ENCODE measurements at places on chromosomes 2 and 18. TPM values are rescaled to one million over a fixed set of nuclear protein-coding genes. Genes with fewer than 3 reads are reported as not detected.

DNA sequence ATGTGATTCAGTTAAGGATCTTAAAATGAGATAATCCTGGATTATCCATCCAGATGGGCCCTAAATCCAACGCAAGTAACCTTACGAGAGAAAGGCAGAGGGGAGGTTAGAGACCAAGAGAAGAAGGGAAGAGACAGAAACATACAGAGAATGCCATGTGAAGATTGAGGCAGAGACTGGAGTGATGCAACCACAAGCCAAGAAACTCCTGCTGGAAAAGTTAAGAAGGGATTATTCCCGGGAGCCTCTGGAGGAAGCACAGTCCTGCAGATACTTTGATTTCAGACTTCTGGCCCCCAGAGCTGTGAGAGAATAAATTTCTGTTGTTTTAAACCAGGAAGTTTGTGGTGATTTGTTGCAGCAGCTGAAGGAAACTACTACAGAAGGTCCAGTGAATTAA lies 992.7 kb downstream of the BCL11A start:
- H3K4me3 ChIP-seq: no peak overlapping the region
- no peaks in the 10 kb centered on the region for H3K27me3 ChIP-seq
- DNase-seq: no peak
- no peak overlapping the region for H3K27ac ChIP-seq

DNA sequence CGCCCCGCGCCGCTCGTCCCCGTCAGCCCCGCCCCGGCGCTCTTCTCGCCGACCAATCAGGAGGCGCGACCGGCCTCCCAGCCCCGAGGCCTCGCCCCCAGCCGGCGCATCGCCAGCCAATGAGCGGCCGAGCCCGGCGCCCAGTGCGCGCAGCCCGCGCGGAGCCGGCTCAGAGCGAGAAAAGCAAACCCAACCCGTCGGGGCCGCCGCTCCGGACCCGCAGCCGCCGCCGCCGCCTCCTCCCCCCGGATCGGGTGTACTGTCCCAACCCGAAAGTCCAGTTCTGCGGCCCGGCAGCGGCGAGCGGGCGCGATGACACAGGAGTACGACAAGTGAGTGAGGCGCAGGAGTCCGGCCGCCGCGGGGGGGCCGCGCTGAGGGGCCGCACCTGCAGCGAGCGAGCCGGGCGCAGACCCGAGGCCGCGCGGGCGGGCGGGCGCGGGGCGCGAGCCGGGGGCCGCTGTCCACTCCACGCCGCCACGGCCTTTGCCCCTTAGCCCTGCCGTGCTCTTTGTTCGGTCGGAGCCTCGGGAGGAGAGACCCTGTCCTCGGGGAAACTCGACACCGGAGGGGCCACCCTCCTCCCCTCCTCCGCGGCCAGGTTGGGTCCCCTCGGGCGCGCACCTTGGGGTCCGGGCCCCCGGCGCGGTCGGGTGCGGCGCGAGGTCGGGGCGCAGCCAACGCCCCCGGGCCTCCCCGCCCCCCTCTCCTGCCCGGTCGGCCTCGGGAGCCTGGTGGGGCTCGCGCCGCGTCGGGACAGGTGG lies at the start of gene GRHL1:
TSS of gene GRHL1 (plus strand) at position 172 of the 764 bp plus-strand sequence. CDS start at position 313, 141 bp downstream.
- DNase-seq: peak; percentile 93
- H3K27ac ChIP-seq: peak within 1 kb of the TSS; percentile 94
- H3K27me3 ChIP-seq: no peaks in the 10 kb centered on the region
- H3K4me3 ChIP-seq: peak within 1 kb of the TSS; percentile 71

DNA sequence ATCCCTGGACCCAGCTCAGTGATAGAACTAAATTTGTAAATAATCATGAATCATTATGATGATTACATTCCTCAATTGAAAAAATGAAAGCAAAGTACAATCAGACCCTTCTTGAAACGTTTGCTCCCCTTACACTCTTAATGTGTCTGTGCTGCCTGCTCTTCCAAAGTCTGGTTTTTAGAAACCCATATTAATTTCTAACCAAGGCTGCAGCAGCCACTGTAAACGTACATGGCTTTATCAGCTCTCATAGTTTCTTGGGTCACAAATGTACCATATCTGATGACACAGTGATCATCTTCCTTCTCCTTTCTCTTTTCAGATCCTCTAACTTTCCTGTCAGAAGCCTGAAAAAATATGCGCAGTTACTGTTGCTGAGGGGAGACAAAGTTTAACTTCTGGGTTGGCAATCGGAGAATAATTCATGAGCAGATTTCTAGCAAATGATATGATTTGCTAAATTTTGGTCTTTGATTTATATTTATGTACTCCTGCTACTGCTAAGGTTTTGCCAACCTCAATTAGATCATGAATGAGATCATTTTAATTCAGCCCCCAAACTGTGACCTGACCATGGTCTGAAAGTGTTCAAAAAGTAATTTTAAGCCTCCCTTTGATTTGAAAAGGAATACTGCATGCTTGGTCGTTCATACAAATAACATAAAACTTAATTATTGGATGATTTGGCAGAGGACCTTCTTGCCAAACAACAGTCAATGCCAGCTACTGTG lies 12.3 kb downstream of the ZEB2 start:
- H3K4me1 ChIP-seq: peaks cover 47% of the 10 kb centered on the region
- no peaks in the 10 kb centered on the region for H3K36me3 ChIP-seq

- H3K27ac ChIP-seq: peak overlapping the region; percentile 24
- H3K27me3 ChIP-seq: no peaks in the 10 kb centered on the region
- H3K36me3 ChIP-seq: no peaks in the 10 kb centered on the region
Measured at GRCh38 chr2:101983486-101983885, 8.3 kb upstream of the IL1R2 start.

DNA sequence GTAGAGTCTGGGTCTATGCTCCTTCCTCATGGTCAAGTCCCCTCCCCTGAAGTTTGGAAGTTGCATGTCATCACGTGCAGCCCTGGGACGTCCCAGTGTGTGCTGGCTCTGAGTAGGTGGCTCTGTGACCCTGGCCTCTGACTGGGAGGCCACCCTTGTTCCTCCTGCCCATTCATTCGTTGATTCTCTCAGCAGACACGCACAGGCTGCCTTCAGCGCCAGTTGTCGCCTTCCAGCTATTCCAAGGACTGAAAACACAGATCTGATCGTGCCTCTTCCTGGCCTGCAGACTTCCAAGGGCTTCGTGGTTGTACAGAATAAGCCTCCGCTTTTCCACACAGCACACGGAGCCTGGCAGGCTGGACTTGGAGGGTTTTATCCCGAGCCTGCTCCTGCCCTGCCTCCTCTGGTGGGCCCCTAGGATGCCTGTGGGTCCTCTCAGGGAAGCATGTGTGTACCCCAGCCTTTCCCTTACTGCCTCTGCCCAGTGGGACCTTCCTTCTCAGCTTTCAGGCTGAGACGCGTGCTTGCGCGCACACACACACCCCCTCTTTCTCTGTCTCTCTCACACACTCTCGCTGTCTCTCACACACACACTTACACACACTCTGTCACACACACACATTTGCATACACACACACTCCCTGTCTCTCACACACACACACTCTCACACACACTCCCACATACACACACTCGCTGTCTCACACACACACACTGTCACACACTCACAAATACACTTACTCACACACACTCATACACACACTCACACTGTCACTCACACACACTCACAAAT lies 17.7 kb downstream of the SH3BP4 start:
- peaks cover 21% of the 10 kb centered on the region for H3K4me1 ChIP-seq
- no peak overlapping the region for H3K4me3 ChIP-seq
- H3K36me3 ChIP-seq: no peaks in the 10 kb centered on the region
- H3K27ac ChIP-seq: peak overlapping the region; percentile 16

GRCh38 chr2:237673130-237674001 lies 46.0 kb downstream of the LRRFIP1 start:
- H3K36me3 ChIP-seq: no peaks in the 10 kb centered on the region
- peak overlapping the region; percentile 78 for H3K27ac ChIP-seq
- DNase-seq: peak; percentile 91
- H3K4me3 ChIP-seq: peak overlapping the region; percentile 44
- H3K27me3 ChIP-seq: no peaks in the 10 kb centered on the region

GRCh38 chr18:916562-916961 lies 11.9 kb downstream of the ADCYAP1 start:
- H3K27ac ChIP-seq: no peak overlapping the region
- no peaks in the 10 kb centered on the region for H3K36me3 ChIP-seq
- peaks cover 41% of the 10 kb centered on the region for H3K27me3 ChIP-seq
- no peaks in the 10 kb centered on the region for H3K4me1 ChIP-seq

DNA sequence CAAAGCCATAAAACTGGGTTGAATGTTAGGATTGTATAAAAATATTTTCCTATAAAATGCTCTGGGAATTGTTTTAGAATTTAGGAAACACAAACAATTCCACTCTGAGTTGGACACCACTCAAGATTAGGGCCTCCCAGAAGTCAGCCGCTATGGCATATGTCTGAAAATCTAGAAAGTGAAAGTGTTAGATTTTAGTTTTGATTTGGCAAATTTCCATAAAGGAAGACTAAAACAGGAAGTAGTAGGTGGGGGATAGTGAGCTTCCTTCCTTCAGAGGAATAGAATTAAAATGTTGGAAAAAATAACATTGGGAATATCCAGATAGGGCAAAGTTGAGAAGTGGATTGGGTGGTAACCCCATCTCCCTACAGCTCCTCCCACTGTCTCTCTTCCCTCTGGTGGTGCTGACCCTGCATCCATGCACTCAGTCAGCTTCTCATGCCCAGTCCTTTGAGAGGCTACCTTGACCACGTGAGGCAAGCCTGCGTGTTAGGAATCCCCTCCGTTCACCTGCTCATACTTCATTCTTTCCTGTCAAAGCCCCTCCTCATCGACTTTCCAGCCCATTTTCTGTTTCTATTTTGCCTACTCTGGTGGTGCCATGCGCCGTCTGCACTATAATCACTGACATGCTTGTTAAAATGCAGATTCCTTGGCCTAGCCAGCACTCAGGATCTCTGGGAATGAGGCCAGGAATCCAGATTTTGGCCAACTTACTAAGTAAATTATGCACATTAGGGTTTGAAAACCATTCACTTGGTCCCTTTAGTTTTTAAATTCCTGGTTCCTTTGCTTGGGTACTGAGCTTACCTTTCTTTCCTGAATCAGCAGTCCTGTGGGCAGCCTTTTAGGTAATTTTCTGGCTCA lies 83.5 kb downstream of the POLE4 start:
- DNase-seq: no peak
- peaks cover 9% of the 10 kb centered on the region for H3K4me1 ChIP-seq
- no peak overlapping the region for H3K27ac ChIP-seq
- H3K36me3 ChIP-seq: no peaks in the 10 kb centered on the region
- no peaks in the 10 kb centered on the region for H3K27me3 ChIP-seq

DNA sequence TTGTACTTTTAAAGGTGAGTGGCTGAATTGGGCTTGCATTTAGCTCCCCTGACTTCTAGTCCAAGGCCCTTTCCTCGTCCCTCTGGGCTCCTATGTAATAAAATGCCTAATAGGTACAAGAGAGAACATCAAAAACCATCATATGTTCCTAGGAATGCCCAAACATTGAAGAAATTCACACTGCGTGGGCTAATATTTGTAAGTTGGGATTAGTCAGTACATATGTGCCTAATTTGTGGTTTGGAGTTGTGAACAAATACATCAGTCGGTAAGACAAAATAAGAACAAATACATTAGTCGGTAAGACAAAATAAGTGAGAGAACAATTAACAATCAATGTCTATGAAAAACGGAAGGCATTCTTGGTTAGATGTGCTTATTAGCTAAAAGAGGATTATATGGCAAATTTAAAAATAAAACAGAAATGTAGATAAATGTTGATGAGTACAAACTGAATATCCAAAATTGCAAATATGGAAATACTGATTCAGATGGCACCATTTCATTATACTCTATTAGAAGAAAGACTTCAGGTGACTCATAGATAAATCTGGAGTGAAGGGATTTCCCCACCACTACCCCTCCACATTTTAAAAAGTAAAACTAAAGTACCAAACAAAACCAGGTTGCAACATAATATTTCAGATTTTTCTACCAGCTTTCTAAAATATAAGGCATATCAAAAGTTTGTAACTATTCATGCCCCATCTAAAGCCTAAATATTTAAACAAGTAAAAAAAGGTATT lies 325.4 kb downstream of the ZEB2 start:
- DNase-seq: no peak
- no peak overlapping the region for H3K4me3 ChIP-seq
- no peaks in the 10 kb centered on the region for H3K27me3 ChIP-seq
- H3K4me1 ChIP-seq: no peaks in the 10 kb centered on the region
- H3K36me3 ChIP-seq: no peaks in the 10 kb centered on the region
- H3K27ac ChIP-seq: no peak overlapping the region

- H3K4me1 ChIP-seq: peaks cover 51% of the 10 kb centered on the region
- H3K27ac ChIP-seq: peak overlapping the region; percentile 86
- no peaks in the 10 kb centered on the region for H3K27me3 ChIP-seq
- DNase-seq: no peak
- no peak overlapping the region for H3K4me3 ChIP-seq
Measured at GRCh38 chr2:69309351-69310110, 77.5 kb downstream of the GFPT1 start.

DNA sequence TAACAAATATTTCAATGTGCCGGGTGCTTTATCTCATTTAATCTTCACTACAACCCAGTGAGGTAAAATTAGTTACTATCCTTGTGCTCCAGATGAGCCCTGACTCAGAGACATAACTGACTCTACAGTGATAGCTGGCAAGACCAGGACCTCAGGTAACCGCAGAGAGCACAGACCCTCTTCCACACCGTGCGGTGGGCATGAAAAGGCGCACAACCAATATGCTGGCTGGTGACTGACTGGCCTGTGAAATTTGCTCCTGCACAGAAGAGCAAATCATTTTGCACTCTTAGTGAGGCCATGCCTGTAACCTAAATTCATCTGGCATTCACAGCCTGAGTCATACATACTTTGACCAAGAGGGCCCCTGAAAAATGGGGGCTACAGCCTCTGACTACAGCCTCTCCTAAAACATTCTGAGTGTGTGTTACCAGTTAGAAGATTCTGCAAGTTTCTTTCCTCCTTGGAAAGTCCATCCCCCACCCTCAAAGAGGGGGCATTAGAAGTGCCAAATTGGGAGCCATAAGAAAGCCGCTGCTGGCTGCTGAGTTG lies 22.4 kb upstream of the MSGN1 start:
- H3K4me3 ChIP-seq: no peak overlapping the region
- H3K27ac ChIP-seq: no peak overlapping the region
- no peaks in the 10 kb centered on the region for H3K36me3 ChIP-seq

GRCh38 chr2:129118296-129118695 lies 799.6 kb upstream of the HS6ST1 start:
- H3K36me3 ChIP-seq: no peaks in the 10 kb centered on the region
- no peaks in the 10 kb centered on the region for H3K4me1 ChIP-seq
- no peaks in the 10 kb centered on the region for H3K27me3 ChIP-seq

GRCh38 chr2:46943881-46944798 lies 28.5 kb upstream of the MCFD2 start:
- no peak overlapping the region for H3K4me3 ChIP-seq
- no peaks in the 10 kb centered on the region for H3K27me3 ChIP-seq
- H3K36me3 ChIP-seq: peaks cover 4% of the 10 kb centered on the region
- H3K4me1 ChIP-seq: peaks cover 38% of the 10 kb centered on the region
- DNase-seq: peak; percentile 16

- peaks cover 22% of the 10 kb centered on the region for H3K36me3 ChIP-seq
- H3K4me3 ChIP-seq: no peak overlapping the region
- no peak overlapping the region for H3K27ac ChIP-seq
- no peaks in the 10 kb centered on the region for H3K27me3 ChIP-seq
Measured at GRCh38 chr2:112006076-112006410, 49.0 kb upstream of the TMEM87B start.

The FSHR gene
- total RNA-seq: not detected

The RGPD5 gene
- total RNA-seq: 33.3 TPM

The PAX3 gene
- total RNA-seq: 13.8 TPM

The C2orf80 gene
- total RNA-seq: not detected

The ATP6V1C2 gene
- 142 TPM for total RNA-seq

The VWC2L gene
- not detected for total RNA-seq

The PJVK gene
- total RNA-seq: 3.1 TPM

The LRRTM1 gene
- 0.30 TPM for total RNA-seq

The B3GNT7 gene
- 1.5 TPM for total RNA-seq

The UNC80 gene
- 0.21 TPM for total RNA-seq

The CFC1 gene
- not detected for total RNA-seq

All from suprapubic skin (tissue), 4 donors.